ENCODE measurements at places on chromosomes 7 and 10.

- DNase-seq, result peak; percentile 59
Measured at GRCh38 chr7:134750083-134751062, 29.1 kb upstream of the CALD1 start.

- DNase-seq, result no peak
Measured at GRCh38 chr10:78658645-78659597, 409.8 kb upstream of the ZMIZ1 start.

DNA sequence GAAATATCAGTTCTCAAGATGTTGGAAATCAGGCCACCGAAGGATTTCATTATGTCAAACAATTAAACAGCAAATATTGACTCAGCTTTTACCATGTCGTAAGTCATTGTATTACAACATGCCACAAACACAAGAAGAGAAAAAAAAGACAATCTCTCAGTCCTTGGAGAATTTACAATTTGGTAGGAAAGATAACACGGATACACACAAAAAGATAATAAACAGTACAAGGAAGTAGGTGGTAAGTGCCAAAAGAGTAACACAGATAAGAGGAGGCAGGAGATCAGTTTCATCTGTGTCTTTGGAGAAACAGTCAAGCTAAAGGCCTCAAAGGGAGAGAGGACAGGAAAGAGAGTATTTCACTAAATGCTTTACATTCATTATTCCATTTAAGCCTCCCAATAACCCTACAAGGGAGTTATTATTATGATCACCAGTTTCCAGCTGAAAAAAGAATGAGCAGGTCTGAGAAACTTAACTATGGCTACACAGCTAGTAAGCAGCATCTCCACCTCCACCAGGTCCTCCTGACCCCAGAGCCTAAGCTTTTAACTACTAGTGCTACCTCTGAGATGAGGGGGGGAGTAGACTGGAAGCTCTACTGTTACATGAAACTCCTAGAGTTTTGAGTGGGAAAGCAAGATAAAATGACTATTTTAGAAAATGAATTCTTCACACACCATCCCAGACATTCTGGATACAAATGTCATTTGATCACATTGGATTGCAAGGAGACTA lies 13.9 kb upstream of the DNAJC1 start:
- DNase-seq, result no peak

DNA sequence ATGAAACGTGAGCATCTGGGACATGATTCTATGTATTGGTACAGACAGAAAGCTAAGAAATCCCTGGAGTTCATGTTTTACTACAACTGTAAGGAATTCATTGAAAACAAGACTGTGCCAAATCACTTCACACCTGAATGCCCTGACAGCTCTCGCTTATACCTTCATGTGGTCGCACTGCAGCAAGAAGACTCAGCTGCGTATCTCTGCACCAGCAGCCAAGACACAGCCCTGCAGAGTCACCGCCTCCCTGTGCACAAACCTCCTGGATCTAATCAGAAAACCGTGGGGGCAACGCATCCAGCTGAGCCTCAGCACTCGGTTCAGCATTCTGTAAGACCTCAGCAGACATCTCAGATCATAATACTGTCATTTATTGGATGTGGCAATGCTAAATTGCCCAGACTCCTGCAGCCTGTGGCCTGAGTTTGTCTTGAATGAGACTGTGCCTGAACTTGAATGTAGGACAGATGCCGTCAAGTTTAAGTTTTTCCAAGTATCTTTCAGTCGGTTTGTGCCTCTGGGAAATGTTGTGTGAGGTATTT lies 41.5 kb upstream of the PRSS58 start:
- no peak for DNase-seq

- no peak for DNase-seq
Measured at GRCh38 chr10:8379906-8380832, 325.7 kb downstream of the GATA3 start.

- DNase-seq, result no peak
Measured at GRCh38 chr7:141142058-141142457, 68.2 kb downstream of the TMEM178B start.

- DNase-seq, result no peak
Measured at GRCh38 chr10:115026746-115027140, 66.4 kb upstream of the ATRNL1 start.

DNA sequence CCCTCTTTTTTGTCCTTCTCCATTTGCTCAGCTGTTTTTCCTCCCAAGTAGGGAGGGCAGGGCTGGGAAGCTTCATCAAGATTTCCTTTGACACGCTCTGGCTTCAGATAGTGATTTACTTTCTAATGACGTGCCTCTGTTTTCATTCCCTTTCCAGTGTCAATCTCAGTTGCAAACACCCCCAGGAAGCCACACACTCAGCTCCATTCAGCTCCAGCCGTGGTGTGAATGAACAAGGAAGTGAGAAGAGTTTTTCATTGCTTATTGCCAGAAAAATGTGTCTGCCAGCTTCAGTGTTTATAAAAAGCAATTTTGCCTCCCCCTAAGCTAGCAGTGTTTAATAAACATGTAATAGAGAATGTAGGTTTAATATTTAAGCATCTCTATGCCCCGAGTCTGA lies 108.7 kb upstream of the DPP6 start:
- DNase-seq, result no peak

DNA sequence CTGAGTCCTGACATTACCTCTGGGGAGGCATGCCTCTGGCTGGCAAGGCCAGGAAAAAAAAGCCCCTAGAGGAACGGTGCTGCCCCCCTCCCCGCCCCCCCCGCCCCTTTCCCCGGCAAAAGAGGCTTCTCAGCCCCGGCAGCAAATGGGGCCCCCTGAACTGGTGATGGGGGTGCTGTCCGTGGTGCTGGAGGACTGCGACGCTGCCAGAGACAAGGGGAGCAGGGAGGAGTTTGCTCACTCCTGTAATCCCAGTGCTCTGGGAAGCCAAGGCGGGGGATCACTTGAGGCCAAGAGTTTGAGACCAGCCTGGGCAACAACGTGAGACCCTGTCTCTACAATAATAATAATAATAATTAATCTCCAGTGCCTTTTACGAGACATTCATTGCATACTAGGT lies 23.7 kb downstream of the SRRM3 start:
- DNase-seq, result peak; percentile 15

GRCh38 chr10:3452683-3453361 lies 280.2 kb upstream of the PITRM1 start:
- peak; percentile 92 for DNase-seq

DNA sequence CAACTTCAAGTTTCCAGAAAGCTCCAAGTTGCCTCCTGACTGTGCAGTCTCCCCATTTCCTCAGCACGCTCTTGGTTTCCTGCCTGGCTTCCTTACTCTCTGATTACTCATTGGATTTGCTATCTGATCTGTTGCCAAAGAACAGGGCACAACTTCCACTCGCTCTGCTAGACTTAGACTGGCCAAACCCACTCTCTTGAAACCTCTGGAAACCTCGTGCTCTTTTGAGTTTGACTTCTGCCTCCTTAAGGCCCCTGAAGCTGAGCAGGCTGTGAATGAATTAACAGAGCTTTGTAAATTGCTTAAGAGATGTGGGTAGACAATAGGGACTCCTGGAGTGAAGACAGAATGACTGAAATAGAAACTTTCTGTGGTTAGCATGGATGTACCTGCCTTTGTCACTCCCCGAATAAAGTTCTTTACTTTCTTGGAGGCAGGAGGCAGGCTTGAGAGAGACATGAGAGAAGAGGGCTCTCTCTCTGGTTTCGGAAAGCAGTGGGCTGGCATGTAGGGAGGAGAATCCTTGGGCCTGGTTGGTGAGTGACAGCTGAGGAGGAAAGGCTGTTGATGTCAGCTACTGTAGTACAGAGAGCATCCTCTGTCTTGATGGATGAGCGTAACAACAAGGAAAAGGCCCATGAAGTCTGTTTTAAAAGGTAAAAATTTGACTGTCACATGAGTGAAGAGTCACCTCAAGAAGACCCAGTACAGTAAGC lies 70.8 kb downstream of the CHN2 start:
- no peak for DNase-seq

GRCh38 chr7:95636140-95636940 lies 40.0 kb upstream of the PDK4 start:
- DNase-seq, result no peak

GRCh38 chr7:44107961-44108767 lies 4.0 kb downstream of the AEBP1 start:
- DNase-seq, result no peak

- DNase-seq, result no peak
Measured at GRCh38 chr7:572416-573268, 53.0 kb upstream of the PDGFA start.

DNA sequence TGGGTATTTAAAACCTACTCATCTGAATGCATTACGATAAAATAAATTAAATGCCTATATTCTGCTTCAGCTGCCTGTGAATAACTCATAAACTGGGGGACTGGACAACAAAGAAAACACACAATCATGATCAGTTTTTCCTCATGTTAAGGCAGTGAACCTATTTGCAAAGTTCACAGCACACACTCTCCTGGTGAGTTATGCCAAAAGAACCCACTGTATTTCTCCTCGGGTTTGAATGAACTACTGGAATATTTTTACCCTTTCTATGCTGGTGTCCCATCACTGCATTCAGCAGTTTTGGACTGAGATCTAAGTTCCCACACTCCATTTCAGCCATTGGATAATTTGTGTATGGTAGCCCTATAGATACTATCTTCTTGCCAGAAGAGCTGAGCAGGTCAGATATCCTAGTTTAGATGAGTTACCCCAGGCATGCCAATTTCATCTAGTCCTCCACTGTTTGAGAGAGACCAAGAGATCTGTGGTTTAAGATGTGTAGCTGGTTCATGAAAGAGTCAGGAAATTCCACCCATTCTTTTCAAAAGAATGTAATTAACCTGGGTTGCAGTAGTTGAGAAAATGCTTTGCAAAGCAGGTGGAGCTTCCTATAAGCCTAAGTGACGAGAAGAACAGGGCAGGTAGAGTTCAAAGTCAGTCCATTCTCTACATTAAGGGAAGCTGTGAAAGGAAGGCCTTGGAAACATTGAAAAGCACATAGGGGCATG lies 101.7 kb downstream of the PLXDC2 start:
- no peak for DNase-seq

GRCh38 chr10:58644311-58644710 lies 131.6 kb downstream of the BICC1 start:
- DNase-seq, result no peak

DNA sequence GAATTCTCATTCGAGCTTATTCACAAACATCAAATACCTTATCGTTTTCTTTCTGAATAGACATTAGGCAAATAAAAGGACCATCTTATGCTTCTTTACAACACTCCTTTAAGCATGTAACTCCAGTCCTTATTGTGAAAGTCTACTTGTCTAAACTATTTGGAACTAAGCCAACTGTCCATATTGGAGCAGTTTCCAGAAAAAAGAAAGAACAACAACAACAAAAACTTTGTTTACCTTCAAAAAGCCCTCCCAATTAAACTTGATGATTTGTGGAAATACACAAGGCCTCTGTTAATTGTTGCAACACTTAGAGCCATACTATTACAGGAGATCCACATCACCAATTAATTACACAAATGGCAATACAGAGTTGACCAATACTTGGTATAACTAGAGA lies 163.6 kb downstream of the GALNT11 start:
- no peak for DNase-seq

DNA sequence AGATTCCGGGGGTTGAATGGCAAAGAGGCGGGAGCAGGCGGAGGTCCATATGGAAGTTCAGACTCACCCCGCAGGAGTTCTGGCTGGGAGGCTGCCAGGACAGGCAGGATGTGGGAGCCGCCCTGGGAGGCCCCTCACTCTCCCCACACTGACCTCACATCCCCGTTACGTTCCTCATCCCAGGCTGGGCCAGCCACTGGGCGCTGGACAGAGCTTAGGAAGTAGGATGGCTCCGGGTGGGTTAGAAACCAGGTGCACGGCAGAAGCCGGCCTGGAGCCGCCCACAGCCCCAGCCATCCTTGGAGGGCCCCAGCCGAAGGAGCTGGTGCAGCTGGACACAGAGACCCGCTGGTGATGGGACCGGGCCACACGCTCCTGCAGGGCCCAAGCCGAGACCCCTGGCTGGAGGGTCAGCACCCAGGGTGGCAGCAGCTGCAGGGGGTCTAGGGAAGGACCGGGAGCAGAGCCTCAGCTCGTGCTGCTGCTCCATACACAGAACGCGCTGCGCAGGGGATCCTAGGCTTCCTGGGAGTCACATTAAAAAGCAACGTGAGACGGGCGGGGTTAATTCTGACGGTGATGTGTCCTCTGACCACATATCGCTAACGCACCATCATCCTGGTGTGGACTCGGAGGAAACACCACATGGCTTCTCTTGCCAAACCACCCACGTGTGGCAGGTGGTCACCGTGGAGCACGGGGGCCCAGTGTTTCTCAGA lies 98.6 kb upstream of the DIP2C start:
- peak; percentile 60 for DNase-seq

- peak; percentile 83 for DNase-seq
Measured at GRCh38 chr7:136133551-136133950, 156.4 kb upstream of the MTPN start.

DNA sequence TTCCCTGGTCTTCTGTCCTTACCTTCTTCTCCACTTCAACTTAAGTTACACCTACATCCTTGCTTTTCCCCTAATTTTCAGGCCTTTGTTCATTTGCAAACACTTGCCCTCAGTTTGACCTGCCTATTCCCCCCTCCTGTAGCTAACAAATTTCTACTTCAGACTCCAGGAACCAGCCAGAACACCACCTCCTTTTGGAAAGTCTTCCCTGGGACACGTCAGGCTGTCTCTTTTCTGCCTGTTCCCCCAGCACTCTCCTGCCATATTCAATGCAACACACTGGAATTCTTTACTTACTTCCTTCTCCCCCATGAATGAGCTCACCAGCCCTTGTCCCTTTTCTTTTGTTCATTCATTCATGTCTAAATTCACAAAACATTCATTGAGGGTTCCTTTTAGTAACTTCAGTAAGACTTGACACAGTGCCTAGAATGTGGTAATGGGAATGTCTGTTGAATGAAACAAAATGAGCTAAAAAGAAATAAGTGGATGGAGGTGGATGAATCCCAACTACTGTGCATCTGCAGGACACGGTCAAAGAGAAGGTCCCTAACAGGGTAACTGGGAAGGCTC lies 478.0 kb downstream of the KCNMA1 start:
- DNase-seq, result no peak

DNA sequence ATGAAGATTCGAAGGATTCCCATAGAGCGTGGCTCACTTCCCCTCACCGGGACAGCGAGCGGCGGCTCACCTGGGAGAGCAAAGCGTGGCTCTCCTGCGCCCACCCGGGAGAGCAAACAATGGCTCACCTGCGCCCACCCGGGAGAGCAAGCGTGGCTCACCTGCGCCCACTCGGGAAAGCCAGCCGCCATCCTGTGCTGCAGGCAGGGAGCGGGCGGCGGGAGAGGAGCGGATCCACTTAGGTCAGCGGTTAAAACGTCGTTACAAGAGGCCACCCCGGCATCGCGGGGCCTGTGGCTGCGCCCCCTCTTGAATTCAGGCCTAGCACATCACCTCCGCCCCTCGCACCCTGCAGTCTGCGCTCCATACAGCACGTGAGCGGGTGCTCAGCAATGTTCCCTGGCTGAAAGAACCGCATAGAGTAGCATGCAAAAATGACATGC lies 461 bp upstream of the FIGNL1 start:
- no peak for DNase-seq

Data from EL (cell line).